ENCODE measurements at places on chromosomes 5 and 9.
A peak's percentile ranks its signal among the peaks of the same experiment; 100 is the strongest.

- DNase-seq, result peak; percentile 64
Measured at GRCh38 chr9:36862206-36863145, 171.6 kb downstream of the PAX5 start.

GRCh38 chr5:131505237-131505908 is 129.7 kb downstream of the RAPGEF6 start:
- DNase-seq, result no peak

- DNase-seq, result no peak
Measured at GRCh38 chr5:39368116-39368515, 3.8 kb upstream of the C9 start.

DNA sequence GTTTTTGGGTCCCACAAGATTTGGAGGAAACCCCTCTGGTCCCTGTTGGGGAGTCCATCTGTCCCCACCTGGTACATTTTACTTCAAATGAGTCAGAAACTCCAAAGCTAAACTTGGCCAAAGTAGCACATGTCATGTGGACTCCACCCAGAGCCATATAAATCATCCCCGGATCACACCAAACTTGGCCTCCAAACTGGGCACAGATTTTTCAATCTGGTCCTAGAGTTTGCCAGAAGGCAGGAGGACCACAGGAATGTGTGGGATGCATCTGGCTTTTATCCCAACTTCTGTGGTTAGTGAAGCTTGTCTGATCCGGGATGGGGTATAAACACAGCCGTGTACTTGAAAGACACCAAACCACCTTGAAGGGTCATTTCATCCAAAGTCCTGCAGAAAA is 66.3 kb downstream of the MAT2B start:
- no peak for DNase-seq

GRCh38 chr5:54637654-54638053 is 120.1 kb downstream of the SNX18 start:
- no peak for DNase-seq

DNA sequence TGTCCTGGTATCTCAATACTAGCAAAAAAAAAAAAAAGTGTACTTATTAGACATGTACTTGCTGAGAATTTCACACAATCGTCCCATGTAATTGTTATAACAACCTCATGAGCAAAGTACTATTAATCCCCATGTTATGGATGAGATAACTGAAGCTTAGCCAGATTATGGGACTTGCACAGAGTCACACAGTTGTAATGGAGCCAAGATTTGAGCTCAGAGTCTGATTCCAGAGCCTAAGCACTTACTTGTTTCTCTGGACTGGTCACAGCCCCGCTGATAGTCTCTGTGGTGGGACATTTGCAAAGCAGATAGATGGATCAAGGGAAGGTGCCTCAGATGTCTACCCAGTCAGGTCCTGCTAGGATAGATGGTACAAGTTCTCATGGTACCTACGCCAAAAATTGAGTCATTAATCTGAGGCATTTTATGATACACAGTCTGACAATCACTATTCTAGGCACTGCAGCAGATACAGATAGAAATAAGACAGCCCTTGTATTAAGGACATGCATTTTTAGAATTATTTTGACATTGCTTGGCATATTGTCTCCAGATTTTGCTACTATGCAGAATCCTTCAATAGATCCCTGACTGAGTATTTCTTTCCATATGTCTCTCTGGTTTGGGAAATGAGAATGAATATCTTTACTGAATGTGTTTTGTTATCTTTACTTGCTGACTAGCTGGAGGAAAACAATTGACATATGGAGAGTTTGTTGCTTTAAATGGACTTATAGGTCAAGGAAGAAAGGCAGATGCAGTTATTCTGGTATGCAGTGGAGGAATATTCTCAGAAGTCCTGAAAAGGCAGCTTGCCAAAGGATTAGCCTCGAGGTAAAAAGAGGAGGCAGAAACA is 149.5 kb downstream of the ADAMTSL1 start:
- no peak for DNase-seq

DNA sequence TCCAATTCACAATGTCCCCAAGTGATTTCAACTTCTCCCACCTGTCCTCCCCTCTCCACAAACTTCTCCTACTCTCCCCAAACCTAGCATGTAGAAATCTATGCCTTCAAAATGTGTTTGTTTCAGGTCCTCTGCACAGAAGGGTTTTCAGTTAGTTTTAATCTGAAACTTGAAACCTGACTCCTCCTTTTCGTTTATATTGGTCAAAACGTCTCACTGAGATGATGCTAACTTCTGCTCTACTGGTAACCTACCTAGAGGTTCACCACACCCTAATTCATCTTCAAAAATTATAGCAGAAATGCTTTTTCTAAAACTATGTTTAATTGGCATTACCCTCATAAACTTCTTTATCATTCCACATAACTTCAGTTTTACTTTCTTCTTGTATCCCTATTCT is 401.8 kb upstream of the ADAMTS16 start:
- no peak for DNase-seq

DNA sequence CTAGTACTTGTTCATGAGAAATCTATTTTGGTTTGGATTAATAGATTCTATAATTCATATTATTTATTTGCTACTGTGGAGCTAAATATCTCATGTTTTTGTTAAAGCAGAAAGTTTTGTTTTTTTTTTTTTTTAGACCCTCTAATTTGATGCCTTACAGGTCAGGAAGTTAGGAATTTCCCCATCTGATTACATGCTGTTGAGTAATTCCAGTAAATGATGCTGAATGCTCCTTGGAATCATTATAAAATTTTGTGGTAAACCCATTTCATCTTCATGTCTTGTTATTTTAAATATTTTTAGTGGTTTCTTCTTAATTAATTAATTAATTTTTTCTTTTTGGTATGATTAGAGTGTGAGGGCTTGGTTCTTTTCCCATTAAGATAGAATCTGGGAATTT is 35.6 kb downstream of the NNT start:
- DNase-seq, result no peak

- DNase-seq, result peak; percentile 45
Measured at GRCh38 chr9:136482046-136482792, 621 bp downstream of the SEC16A start.
